Upper lobe of left lung (tissue), 6 donors: ENCODE measurements at places on chromosomes 3 and 15. TPM values are rescaled to one million over a fixed set of nuclear protein-coding genes. Genes with fewer than 3 reads are reported as not detected.

DNA sequence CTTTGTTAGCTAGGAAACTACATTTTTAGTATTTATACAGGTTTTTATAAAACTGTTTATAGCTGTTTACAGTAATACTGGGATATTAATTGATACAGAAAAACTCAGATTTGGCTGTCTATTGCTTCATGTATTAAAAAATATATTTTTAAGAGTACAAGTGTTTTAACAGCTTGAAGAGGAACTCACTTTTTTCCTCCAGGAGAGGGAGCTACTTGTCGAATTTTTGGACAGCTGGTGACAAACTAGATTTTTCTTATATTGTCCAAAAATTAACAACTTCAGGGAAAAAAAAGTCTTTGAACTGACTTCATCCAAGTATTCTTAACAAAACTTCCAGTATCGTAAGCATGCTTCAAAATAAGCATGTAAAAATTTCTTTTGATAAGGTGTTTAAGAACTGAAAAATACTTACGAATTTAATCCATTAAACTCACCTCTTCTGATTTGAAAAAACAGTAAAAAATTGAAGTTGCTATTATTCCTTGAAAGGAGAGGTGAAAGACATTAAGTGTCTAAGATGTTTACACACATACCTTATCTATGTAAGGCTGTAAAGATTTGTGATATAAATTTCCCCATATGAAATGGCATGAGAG, 4.0 kb downstream of the DIPK2A start:
- no peak for DNase-seq

DNA sequence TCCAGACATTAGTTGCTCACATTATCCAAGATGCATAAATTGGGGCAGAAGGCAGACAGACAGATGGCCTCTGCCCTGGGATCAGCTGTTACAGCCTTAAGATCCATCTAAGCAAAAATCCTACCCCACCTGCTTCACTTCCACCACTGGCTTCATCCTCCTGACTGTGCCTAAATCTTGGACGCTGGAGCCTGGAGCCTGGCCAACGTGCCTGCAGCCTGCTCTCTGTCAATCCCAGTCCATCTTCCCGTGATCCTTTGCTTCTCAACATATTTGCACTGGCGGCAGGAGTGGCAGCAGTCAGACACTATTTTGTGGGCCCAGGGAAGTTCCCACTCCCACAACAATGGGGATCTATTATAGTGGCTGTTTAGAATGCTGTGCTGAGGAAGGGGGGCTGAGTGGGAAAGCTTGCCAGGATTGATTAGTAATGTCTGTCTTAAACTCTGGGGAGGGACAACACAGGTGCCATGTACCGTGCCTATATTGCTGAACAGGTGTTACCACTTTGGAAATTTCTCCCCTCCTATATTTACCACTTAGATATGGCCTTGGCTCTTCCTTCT, 121.2 kb downstream of the MEGF11 start:
- DNase-seq, result no peak

GRCh38 chr3:18046131-18046915, 303.9 kb upstream of the TBC1D5 start:
- DNase-seq, result no peak

GRCh38 chr15:71654042-71654719, 156.2 kb upstream of the NR2E3 start:
- DNase-seq, result no peak

DNA sequence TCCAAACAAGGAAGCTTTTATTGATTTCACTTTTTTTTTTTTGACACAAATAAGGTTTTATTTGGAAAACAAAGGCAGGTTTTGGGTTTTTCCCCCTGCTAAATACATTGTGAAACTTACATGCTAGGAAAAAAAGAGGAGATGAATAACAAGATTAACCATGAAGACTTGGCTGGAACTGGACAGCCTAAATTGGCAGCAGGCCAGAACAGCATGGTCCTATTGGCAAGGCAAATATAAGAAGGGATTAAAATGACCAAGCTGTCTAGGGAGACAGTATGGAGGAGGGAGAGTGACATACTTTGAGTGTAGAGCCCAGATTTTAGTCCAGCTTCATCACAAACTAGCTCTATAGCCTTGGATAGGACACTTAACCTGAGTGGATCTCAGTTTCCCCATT, 63.9 kb upstream of the BBX start:
- no peak for DNase-seq

- no peak for DNase-seq
Observed at GRCh38 chr3:17535274-17535673, 207.2 kb downstream of the TBC1D5 start.

- no peak for DNase-seq
Observed at GRCh38 chr15:44545913-44546802, 9.2 kb downstream of the EIF3J start.

GRCh38 chr3:177410730-177411129, 213.4 kb upstream of the TBL1XR1 start:
- DNase-seq, result peak; percentile 51

DNA sequence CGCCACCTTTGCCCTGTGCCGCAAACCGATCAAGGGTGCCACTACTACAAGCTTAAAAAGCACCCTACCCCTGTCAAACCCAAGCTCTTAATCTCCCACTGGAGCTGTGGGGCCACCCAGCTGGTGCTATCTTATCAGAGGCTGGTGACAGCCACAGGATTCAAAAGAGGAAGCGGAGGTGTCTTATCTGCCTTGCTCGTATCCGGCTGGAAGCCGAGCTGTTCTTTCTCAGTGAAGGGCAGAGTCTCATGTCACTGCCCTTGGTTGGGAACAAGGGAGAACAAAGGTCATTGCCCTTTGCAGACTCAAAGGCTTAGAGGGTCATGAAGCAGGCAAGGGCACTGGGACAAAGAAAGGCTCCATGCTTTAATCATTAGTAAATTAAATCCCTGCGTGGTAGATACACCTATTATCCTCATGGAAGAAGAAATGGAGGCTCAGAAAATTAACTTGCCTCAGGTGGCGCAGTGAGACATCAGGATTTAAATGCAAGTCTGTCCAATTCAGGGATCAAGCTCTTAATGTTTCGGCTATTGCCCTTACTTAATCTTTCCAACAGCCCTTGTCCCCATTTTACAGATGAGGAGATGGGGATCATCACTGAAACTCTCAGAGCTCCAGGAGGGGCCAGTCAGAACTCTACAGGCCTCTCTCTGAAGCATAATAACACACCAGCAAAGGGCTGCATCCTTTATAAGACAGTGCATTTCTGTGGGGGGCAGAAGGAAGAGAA, 360.0 kb upstream of the PROK2 start:
- DNase-seq, result no peak

GRCh38 chr3:180743813-180744590, 64.7 kb upstream of the CCDC39 start:
- DNase-seq, result no peak

GRCh38 chr15:89785064-89785773, 9.1 kb downstream of the MESP2 start:
- DNase-seq, result no peak

DNA sequence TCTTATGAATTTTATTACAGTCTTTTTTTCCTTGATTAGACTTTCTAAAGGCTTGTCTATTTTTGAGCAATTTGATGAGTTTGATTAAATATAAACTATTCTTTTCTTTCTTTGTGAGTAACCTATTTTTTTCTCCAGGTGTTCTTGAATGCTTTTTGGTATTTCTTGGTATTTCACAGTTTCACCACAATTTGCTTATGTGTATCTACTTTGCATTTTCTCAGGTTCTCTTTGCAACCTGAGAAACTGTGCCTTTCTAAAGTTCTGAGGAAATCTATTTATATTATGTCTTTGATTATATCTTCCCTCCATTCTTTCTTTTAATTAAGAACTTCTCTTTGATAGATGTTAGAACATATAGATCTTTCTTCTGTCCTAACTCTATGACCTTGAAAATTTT, 117.1 kb upstream of the MLF1 start:
- no peak for DNase-seq

The CCR1 gene
- 52.2 TPM for total RNA-seq

The ROBO1 gene
- 13.4 TPM for total RNA-seq

The OR5K2 gene
- not detected for total RNA-seq

The NUP210 gene
- 20.4 TPM for total RNA-seq

The GOLGA6L7 gene
- total RNA-seq, result not detected
